Suprapubic skin (tissue), 4 donors: ENCODE measurements at places on chromosomes 13 and 19.
A peak's percentile ranks its signal among the peaks of the same experiment; 100 is the strongest.

DNA sequence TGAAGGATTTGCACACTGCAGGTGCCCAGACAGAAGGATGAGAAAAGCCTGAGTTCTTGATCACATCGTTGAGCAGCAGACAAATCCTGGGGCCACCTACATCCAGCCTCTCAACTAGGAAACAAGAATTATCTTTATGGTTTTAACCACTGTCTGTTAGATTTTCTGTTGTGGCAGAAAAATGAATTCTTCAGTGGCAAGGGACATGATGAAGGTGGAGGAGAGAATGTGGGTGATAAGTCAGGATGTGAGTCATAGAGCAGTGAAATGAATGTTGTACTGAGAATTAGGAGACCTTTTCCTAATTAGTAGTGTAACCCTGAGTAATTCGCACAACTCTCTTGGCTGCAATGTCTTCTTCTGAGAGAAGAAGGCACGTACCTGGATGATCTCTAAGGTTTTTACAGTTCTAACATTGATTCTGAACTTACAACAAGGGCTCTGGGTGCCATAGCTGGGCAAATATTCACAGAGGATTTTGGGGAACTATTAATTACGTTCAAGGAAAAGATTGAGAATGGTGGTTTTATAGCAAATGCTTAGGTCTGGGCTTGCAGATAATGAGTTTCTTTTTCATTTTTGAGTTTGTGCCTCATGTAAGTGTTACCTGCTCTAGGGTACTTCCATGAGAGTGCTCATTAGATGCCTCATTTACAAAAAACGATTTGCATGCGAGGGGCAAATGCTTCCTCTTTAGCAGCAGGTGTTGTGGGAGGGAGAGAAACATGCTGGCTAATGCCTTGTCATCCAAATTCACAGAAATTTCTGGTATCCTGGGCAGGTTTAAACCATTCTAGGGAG lies 111.0 kb upstream of the KL start:
- peaks cover 22% of the 10 kb centered on the region for H3K4me1 ChIP-seq
- no peak for DNase-seq
- no peaks in the 10 kb centered on the region for H3K27me3 ChIP-seq

- H3K27me3 ChIP-seq = no peaks in the 10 kb centered on the region
- no peaks in the 10 kb centered on the region for H3K36me3 ChIP-seq
- H3K27ac ChIP-seq = no peak overlapping the region
- no peak for DNase-seq
- H3K4me1 ChIP-seq = no peaks in the 10 kb centered on the region
- H3K4me3 ChIP-seq = no peak overlapping the region
Measured at GRCh38 chr13:47484548-47484947, 516.5 kb downstream of the SUCLA2 start.

GRCh38 chr19:38877781-38878574 lies at the start of gene RINL:
Gene RINL, minus strand, starts transcription at chr19:38878275. Its CDS starts 1,533 bp downstream, at chr19:38876742.
- no peak within 1 kb of the TSS for H3K4me3 ChIP-seq
- H3K27ac ChIP-seq = peak within 1 kb of the TSS; percentile 28
- H3K27me3 ChIP-seq = no peaks in the 10 kb centered on the region

DNA sequence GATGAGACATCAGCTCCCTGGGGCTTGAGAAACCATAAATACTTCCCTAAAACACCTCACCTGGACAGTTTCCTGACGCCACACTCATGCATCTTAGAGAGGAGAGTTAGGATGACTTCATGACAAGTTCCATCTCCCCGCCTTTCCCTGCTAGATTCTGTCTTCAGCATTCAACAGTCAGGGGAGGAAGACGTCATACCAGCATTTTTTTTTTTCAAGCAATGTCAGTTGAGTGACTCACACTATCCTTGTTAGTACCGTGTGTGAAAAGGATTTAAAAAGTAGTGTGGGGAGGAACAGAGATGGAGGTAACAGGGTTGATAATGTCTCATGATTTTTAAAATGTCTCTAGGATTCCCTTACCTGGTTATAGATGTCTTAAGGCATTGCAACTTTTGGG lies at the start of gene OR7D2:
Gene OR7D2, plus strand, starts transcription at position 79 of the 400 bp plus-strand sequence. CDS start 6,803 bp downstream, outside the sequence.
- no peak for DNase-seq
- no peak within 1 kb of the TSS for H3K27ac ChIP-seq
- no peaks in the 10 kb centered on the region for H3K36me3 ChIP-seq
- H3K4me1 ChIP-seq = no peaks in the 10 kb centered on the region

GRCh38 chr13:19618977-19619376 lies 14.5 kb upstream of the MPHOSPH8 start:
- no peak for DNase-seq
- no peaks in the 10 kb centered on the region for H3K4me1 ChIP-seq
- H3K27ac ChIP-seq = no peak overlapping the region
- no peaks in the 10 kb centered on the region for H3K36me3 ChIP-seq
- H3K4me3 ChIP-seq = no peak overlapping the region

DNA sequence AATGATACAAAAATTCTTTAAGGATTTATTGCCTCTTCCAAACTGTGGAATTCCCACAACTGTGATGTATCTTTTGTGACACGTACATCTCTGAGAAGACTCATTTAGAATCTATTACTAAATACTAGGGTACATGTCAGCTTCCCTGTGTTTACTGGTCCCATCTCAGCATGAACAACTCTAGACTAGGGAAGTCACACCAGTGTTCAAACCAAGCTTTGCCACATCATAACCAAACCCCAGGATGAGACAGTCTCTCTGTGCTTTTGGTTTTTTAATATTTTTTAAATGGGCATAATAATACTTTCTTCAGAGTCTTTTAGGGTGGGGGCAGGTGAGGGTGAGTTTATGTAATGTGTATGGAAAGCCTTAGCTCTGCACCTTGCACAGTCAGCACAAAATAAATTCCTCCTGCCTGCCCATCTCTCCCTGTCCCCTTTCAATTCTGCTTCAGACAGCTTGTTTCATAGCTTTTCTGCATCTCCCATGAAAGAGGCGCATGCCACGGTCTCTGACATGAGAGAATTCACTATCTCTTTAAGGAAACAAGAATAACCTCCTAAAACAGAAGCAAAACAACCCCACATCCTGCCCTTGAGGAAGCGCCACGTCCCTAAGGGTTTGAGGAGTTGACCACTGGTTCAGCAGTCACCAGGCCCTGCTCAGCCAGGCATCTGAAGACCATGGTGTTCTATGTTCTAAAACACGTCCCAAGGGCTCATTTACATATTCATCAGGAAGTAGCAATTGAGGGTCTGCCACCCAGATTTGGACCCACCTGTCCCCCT lies 174.5 kb downstream of the USP12 start:
- peak; percentile 39 for DNase-seq
- no peak overlapping the region for H3K27ac ChIP-seq
- no peak overlapping the region for H3K4me3 ChIP-seq

GRCh38 chr13:45406421-45406820 lies 11.8 kb downstream of the SLC25A30 start:
- no peaks in the 10 kb centered on the region for H3K4me1 ChIP-seq
- no peaks in the 10 kb centered on the region for H3K27me3 ChIP-seq
- peaks cover 92% of the 10 kb centered on the region for H3K36me3 ChIP-seq
- H3K27ac ChIP-seq = no peak overlapping the region

- peaks cover 9% of the 10 kb centered on the region for H3K4me1 ChIP-seq
- no peak for DNase-seq
- no peaks in the 10 kb centered on the region for H3K36me3 ChIP-seq
- no peak overlapping the region for H3K4me3 ChIP-seq
- H3K27me3 ChIP-seq = no peaks in the 10 kb centered on the region
Measured at GRCh38 chr19:35476149-35476548, 14.1 kb downstream of the KRTDAP start.
